ENCODE measurements at places on chromosomes 4 and X.

DNA sequence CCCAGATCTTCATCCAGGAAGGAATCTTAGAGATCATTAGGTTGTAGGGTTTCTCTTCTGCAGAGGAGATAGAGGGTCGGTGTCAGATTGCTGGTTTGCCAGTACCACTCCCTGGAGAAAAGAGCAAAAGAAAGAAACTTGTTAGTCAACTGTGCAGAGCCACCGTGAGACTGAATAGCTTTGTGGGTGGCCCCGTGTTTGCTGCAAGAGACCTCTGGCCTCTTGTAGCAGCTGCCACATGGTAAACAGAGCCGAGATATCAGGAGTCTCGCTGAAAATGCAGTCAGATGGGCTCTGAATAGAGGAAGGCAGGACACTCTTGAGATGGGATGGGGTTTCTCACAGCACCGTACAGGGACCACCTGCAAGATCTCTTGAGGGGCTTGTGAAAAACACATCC lies 149.7 kb downstream of the PTTG2 start:
- DNase-seq = no peak

- DNase-seq = no peak
Measured at GRCh38 chr4:42345962-42346544, 51.2 kb upstream of the SHISA3 start.

DNA sequence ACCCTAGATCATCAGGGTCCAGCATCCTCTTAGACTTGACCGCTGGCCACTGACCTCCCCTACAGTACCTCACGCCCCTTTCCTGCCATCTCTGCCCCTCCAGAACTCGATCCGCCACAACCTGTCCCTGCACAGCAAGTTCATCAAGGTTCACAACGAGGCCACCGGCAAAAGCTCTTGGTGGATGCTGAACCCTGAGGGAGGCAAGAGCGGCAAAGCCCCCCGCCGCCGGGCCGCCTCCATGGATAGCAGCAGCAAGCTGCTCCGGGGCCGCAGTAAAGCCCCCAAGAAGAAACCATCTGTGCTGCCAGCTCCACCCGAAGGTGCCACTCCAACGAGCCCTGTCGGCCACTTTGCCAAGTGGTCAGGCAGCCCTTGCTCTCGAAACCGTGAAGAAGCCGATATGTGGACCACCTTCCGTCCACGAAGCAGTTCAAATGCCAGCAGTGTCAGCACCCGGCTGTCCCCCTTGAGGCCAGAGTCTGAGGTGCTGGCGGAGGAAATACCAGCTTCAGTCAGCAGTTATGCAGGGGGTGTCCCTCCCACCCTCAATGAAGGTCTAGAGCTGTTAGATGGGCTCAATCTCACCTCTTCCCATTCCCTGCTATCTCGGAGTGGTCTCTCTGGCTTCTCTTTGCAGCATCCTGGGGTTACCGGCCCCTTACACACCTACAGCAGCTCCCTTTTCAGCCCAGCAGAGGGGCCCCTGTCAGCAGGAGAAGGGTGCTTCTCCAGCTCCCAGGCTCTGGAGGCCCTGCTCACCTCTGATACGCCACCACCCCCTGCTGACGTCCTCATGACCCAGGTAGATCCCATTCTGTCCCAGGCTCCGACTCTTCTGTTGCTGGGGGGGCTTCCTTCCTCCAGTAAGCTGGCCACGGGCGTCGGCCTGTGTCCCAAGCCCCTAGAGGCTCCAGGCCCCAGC lies 5.2 kb downstream of the FOXO4 start:
- DNase-seq = no peak

- no peak for DNase-seq
Measured at GRCh38 chr4:168421671-168422070, 58.6 kb downstream of the DDX60L start.

GRCh38 chr4:78863991-78864390 lies 75.2 kb downstream of the PAQR3 start:
- no peak for DNase-seq

DNA sequence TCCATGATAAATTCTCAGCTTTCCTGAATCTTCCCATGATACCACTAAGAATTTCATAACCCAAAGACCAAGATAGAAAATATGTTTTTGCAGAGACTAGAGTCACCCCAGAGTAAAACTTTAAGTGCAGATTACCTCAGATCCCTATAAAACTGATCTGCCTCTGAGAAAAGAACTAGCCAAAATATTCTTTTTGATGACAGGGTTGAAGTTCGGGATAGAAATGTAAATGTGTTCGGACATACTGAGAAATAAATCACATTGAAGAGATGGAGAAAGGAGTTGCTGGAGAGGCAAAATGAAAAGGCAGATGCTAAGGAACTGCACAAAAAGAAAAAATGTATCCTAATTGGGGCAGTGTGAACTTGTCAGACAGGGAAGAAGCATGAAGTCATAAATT lies 501.8 kb downstream of the ANKRD50 start:
- DNase-seq = no peak

- DNase-seq = no peak
Measured at GRCh38 chr4:171846232-171846631, 33.0 kb downstream of the GALNTL6 start.

DNA sequence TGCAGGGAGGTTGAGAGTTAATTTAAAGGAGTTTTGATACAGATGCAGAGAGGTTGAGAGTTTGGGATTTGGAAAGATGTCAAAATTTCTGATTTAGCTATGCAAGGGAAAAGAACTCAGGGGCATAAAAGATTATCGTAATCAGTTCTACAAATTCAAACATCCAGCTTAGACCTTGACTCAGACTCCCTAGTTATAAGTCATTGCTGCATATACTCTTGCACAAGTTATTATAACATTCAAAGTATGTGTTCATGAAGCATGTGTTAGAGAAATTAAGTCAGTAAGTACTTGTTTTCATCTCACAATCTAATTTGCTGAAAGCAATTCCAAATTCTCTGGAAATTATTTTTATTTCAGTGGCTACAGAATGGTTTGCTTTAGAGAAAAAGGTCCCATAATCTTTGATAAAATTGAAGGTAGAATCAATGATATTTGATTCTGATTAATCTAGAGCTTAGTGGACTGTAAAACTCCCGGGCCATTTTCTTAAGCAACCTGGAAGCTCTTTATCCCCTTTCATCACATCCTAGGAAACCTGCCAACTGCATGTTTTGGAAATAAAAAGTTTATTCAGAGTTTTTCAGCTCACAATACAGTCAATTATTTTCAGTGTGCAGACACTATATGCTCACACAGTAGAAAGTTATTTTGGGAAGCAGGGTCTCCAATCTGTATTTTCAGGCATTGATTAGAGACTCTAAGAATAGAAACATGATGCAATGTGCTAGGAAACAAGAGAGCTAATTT lies 132.9 kb upstream of the SPANXC start:
- DNase-seq = no peak

DNA sequence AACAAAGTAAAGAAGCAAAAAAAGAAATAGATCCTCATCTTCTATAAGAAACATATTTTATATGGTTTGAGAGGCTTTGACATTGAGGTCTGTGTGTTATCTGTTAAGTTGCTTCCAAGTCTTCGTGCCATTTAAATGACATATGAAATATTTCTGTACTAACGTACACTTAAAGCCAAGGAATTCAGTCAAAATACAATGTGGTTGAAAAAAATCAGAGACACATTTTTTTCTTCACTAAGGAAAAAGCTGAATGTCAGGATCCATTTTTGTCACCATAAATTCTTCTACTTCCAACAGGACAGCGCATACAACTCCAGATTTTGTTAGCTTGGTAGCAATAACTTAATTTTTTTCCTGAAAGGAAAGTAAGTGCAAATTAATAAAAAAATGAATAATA lies 168.5 kb downstream of the FAT4 start:
- DNase-seq = no peak

DNA sequence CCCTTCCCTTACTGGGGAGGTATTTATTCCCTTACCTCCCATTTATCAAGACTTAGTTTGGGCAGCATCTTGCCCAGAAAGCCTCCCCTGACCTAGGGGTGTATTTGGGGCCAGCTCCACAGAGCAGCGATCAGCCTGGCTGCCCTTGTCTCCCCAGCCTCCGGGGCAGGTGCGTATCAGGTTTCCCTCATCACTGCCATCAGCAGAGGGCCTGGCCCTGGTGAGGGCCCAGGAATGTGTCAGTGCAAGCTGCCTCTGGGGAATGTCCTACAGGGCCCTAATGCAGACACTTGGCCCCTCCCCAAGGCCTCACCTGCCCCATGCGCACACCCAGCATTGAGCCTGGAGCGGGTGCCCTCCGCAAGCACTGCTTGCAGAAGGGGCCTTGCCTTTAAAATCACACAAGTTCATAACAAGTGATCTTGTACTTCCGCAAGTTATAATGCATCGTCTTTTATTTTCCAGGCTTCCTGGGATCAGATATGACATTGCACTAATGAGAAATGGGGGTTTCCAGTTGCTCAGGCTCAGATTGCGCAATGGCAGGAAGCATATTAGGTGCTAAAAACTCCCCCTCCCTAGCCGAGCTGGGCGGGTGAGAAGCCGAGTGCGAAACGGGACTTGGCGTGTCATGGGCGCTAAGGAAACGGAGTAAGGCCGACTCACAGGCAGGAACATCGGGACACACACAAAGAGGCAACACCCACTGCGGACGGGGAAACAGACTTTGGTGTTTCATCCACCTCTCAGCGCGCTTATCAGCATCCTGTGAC lies 25.4 kb upstream of the AFAP1 start:
- DNase-seq = no peak

GRCh38 chr4:7275067-7275466 lies 82.7 kb downstream of the SORCS2 start:
- DNase-seq = no peak

DNA sequence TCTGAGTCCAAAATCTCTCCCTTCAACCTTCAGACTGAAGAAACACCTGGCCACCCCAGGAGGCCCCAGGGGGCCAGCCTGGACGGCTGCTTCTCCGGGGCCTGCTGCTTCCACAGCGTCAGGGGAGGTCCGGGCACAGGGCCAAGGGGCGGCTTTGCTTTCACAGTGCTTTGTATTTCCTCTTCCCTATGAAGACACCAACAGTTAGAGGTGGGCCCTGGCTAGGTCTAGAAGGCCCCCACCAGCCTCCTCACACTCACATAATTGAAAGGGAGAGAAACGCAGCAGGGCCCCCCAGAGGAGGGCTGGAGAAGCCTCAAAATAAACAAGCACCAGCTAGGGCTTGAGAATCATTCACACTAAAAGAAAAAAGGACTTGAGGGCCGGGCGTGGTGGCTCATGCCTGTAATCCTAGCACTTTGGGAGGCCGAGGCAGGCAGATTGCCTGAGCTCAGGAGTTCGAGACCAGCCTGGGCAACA lies 17.8 kb downstream of the SCD5 start:
- DNase-seq = no peak

DNA sequence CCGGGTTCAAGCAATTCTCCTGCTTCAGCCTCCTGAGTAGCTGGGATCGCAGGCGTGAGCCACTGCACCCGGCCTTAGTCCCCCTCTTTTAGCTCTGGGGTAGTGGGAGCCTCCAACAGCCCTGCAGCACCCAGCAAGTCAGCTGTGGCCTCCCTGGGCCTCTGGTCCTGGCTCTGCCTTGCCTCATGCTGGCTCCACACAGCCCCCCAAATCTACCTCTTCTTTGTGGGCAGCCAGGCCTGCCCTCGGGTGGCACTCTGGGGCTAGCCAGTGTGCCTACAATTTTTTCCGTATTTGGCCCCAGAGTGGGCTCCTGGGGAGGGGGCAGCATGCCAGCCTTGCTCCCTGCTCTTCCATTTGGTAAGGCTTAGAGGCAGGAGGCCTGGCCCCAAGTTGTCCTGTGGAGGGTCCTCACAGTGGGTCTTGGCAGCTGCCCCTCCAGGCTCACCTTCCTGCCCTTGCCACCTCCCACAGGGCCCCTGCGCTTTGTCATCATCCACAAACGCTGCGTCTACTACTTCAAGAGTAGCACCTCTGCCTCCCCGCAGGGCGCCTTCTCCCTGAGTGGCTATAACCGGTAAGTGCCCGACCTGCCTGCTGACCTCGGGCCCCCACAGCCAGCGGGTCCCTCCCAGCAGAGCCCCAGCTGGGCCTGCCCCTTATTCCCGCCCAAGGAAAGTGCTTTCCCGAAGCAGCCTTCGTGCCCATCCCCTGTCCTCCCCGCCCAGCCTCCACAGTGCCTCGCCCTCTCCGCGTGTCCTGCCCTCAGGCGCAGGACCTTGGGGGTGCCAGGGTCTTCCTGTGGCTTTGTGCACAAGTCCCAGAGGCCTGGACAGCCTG lies 21.0 kb upstream of the ADD1 start:
- DNase-seq = no peak

DNA sequence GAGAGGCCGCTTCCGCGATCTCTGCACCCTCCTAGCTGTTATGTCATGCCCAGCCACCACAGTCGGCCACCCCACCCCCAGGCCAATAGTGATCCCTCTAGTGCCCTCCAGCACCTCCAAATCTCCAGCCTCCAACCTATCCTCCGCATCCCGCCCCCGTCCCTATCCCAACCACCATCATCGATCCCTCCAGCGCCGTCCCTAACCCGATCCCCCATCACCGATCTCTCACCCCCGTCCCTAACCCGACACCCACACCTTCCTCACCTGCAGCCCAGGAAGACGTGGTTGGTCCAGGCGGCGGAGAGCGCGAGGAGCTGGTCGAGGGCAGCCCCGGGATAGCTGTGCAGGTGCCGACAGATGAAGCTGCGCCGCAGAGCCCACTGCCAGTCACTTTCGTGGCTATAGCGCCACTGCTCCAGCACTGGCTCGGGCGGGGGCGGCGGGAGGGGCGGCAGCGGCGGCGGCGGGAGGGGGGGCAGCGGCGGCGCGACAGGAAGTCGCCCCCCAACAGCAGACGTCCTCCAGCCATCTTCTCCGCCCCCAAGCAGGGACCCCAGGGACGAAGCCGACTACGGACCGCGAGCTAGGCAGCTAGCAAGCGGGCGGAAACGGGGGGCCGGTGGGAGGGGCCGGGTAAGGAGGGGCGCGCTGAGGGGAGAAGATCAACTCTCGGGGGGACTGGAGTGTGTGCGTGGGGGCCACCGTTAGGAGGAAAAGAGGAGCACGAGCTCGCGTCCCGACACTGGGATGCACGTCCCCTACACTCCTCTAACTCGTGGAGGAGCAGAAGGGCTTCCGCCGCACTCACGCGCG lies 552 bp downstream of the NKRF start:
- DNase-seq = peak; percentile 28

DNA sequence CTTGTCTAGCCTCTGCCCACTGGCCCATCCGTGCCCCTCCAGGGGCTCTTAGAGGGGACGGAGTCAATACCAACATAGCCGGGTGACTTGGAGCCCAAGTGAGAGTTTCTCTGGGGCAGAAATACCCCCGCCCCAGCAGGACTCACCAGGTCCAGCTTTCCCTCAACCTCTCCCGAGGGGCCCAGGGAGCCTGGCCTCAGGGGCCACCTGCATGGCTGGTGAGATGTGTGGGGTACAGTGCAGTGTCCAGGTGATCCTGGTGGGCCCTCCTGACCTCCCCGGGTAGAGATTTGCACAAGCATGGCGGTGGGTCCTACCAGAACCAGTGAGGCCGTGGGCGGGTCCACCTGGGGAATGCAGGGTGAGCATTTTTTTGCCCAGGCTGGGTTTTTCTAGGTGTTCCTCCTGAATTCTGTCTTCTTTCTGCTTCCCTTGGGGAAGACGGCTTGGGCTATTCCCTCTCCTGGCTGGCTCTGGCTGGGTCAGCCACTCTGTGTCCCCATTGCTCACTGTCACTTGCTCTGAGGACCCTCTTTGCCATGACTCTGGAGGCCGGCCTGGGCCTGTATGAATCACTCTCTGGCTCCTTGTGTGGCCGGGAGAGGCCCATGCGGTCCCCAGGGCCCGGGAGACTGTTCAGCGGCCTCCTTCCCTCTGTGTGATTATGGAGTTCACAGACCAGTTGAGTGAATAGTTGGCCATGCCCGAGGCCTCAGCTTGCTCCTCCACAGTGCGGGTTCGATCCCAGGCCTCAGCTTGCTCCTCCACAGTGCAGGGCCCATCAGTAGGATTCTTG lies 71.0 kb upstream of the NKX1-1 start:
- DNase-seq = no peak

GRCh38 chrX:30161043-30161442 lies 54.3 kb upstream of the MAGEB2 start:
- no peak for DNase-seq

Measured in stimulated activated CD8-positive, alpha-beta memory T cell treated with anti-CD3 and anti-CD28 coated beads, Interleukin-2, amount 100 ng/mL, for 48 hours (primary cell).